Activated CD4-positive, alpha-beta memory T cell treated with anti-CD3 and anti-CD28 coated beads, Interleukin-2, amount 10 ng/mL, durations not matched to agents 7 days and 5 days (primary cell): ENCODE measurements at places on chromosomes 3 and 15. TPM values are rescaled to one million over a fixed set of nuclear protein-coding genes. Genes with fewer than 3 reads are reported as not detected.

GRCh38 chr3:101144105-101144504 is 150.9 kb upstream of the ABI3BP start:
- H3K27me3 ChIP-seq = peaks cover 9% of the 10 kb centered on the region
- H3K27ac ChIP-seq = no peak overlapping the region
- no peaks in the 10 kb centered on the region for H3K36me3 ChIP-seq
- H3K4me1 ChIP-seq = no peaks in the 10 kb centered on the region

DNA sequence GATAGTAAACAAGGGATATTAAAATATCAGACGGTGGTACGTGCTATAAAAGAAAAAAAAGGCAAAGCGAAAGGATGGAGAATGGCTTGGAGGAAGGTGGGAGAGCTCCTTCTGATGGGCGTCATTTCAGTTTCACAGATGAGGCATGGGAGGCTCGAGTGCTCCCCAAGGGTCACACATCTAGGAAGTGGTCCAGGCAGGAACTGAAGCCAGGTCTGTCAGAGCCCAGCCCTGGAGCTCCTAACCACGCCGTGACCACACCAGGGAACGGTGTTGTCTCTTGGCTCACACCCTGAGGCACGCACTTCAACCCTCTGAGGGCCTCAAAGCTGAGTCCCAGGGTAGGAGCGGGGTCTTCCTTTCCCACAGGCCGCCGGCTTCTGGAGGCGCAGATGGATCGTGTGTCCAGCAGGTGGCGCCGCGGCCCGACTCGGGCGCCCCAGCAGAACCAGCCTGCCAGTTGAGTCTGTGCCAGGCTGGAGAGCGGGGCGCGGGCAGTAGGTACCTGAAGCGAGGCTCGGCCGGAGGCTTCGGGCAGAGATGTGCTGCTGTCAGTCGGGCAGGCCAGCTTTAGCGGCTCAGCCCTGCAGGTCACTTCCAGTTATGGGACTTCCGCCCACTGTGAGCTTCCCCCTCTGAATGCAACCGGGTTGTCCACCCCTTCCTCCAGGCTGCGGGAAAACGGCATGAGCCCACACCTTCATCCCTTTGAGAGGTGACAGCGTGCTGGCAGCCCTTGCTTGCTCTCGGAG is 68.1 kb downstream of the SLC6A1 start:
- H3K27ac ChIP-seq = no peak overlapping the region
- peaks cover 7% of the 10 kb centered on the region for H3K27me3 ChIP-seq
- H3K36me3 ChIP-seq = no peaks in the 10 kb centered on the region
- peak; percentile 46 for DNase-seq

- H3K36me3 ChIP-seq = no peaks in the 10 kb centered on the region
- H3K27ac ChIP-seq = no peak overlapping the region
- DNase-seq = no peak
- H3K27me3 ChIP-seq = no peaks in the 10 kb centered on the region
- H3K4me3 ChIP-seq = no peak overlapping the region
Measured at GRCh38 chr15:24878153-24878552, 76.6 kb upstream of the SNRPN start.

The GOLGA8T gene
- not detected for total RNA-seq

The ARMC8 gene
- 50.1 TPM for total RNA-seq
